Nucleus accumbens (tissue), 56 donors: ENCODE measurements at places on chromosomes 11 and 22.

GRCh38 chr11:134288486-134288885 lies 12.3 kb downstream of the GLB1L3 start:
- DNase-seq = no peak

DNA sequence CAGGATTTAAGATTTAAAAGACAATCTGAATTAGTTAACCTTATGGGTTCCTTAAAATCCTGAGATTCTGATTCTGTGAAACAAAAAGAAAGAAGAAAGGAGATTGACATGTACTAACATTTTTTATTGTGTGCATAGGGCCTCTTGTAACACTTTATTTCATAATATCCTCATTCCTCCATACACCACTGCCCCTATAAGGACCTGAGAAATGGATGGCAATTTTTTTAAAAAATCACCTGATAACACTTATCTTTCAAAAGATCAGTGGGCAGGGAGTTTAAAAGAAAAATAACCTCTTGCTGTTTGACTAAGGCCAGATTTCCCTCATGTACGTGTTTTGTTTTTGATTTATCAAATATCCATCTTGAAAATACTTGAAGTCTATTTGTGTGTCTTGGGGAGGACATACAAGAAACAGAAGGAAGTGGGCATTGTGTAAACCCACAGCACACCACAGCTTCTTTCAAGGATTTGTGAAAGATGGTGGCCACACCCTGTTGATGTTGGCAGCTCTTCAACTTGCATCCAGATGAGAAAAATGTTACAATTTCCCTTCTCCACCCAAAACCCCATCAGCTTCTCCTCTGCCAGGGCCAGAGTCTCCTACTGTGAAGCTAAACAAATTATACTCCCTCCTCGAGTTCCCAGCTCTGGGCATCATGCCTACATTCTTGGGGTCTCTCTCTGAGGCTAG lies 35.0 kb upstream of the MPEG1 start:
- no peak for DNase-seq

DNA sequence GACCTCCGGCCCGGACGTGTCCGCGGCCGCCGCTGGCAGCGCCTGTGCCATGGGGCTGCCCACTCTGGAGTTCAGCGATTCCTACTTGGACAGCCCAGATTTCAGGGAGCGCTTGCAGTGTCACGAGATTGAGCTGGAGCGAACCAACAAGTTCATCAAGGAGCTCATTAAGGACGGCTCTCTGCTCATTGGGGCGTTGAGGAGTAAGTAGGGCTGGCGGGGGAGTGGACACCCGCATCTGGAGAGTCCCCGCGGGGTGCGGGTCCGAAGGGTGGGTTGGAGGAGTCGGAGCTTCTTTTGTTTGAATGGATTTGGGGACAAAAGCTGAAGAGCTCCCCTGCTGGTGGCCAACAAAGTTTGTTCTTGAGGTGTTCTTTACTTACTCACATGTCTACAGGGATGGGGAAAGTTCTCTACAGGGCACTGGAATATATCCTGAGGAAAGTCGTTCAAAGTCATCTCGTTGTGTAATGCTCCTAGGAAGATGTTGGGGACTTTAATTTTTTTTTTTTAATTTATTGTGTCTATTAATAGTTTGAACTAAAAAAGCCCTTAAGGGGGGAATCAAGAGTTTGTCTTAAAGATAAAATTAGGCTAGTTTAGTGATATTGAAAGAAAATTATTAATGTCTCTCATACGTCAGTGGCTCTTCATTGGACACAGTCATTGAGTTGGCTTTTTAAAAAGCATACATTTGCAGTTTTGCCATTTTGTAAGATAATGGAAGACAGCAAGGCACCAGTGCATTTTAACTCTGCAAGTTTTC lies 725 bp downstream of the ARHGAP42 start:
- DNase-seq = peak; percentile 36

GRCh38 chr11:109192864-109193263 lies 229.1 kb upstream of the C11orf87 start:
- no peak for DNase-seq

DNA sequence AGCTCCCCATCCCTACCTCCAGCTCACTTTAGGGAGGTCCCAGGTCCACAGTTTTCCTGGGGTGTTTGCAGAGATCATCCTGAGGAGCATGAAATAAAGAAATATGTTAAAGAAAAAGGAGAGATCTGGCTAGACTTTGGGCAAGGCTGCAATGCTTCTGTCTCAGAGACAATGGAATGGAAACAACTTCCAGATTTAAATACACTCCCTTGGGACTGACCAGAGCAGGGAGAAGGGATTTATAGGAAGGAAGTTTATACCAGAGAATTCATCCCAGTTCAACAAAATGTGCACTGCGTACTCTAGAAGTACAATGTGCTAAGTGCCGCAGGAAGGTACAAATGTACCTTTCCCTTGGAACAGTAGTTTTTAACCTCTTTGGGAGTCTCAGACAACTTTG lies 40.4 kb downstream of the ETS1 start:
- no peak for DNase-seq

- DNase-seq = no peak
Observed at GRCh38 chr11:65537620-65538231, 12.8 kb downstream of the SCYL1 start.

GRCh38 chr11:73969091-73969490 lies 13.6 kb downstream of the UCP2 start:
- DNase-seq = no peak

DNA sequence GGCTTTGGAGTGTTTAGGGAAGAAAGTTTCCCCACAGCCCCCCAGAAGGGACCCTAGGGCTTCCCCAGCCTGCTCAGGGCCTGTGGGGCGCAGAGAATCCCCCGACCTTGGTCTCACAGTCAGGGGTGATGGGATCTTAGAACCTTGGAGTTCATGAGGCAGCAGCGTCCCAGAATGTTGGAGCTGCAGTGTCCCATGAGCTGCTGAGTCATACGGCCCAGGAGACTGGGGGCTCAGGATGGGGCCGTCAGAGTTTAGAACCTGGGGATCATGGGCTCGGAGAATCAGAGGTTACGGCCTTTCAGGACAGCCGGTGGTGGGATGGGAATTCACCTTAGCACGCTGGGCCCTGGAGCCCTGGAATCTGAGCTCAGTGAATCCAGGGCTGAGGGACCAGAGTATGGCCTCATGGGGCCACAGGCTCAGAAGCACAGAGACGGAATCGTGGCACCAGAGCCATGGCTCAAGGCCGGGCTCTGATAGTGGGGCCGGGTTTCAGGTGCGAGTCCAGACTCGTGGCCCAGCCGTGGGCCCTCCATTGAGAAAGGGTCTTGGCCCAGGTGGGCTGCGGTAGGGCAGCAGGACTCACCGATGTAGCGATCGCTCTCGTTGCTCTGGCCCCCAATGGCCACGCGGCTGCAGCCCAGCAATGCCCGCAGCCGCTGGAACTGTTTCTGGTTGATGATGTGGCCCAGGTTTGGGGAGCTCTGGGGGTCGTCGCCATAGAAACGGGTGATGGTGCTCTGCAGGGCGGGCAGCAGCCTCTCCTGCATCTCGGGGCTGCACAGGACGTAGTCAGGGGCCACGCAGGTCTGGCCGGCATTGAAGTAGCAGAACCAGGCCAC lies 9.5 kb downstream of the ALDH3B2 start:
- no peak for DNase-seq

DNA sequence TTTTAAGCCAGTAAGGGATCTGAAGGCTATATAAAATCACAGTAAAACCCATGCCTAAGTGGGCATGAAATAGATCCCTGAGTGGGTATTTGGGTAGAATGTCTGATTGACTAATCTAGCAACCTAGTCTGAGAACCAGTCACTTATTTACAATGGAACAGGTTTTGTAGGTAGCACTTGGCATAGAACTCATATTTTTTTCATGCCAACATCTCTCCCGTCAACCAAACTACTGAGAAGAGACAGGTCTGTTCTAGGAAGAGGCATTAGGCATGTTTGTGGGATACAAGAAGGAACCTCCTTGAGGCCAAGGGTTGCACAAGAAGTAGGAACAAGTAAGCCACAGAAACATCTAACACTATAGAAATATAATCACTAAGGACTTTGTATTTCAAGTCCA lies 840.4 kb upstream of the TENM4 start:
- DNase-seq = no peak

DNA sequence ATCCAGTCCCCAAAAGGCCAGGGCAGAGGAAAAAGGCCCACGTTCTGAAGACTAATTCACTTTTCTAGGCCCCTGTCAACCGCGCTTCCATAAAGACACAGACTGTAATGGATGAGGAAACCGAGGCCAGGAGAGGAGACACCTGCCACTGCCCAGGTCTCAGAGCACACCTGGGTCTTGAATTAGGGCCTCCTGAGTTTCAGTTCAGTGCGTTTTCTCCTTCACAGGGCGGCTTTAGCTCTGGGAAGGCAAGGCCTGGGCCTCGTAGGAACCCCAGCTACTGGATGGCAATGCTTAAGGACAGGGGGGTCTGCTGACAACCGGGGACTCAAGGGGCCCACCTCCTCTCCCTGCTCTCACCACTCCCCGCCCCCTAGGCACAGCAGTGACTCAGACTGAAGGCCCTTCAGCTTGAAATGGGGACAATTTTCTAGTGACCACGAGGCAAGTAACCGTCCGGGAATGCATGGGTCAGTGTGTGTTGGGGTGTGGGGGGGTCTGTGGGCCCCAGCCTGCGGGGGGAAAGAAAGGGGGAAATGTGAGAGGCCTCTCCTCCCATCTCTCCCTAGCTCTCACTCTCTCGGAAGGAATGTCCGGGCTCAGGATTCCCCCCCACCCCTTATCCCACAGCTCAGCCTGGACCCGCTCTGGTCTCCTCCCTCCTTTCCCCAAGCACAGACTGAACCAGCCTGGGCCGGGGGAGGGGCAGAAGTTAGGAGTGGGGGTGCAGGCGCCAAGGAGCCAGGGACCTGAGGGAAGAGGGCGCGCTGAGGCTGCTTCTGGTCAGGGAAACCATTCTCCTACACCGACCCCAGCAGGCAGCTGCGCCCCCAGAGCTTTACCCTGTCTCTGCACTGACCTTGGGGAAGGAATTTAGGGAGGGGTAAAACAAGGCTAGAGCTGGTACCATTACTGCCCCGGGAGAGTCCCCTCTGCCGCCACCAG lies 17.2 kb downstream of the CREB3L1 start:
- DNase-seq = no peak

DNA sequence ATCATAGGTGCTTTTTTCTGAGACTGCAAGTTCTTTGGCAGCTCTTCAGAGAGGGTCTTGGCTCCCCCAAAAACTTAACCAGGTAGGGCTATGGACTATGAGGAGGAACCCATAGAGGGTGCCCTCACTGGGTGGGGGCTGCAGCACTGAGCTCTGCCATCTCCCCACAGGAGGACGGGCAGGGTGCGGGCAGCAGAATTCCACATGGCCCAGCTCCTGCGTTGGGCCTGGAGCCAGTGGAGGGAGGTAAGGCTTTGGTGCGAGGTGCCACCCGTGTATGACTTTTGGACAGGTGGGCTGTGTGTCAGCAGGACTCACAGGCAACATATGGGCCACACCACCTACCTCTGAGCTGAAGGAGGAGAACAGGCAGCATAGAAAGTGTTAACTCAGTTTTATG lies 58.4 kb downstream of the PISD start:
- DNase-seq = no peak

DNA sequence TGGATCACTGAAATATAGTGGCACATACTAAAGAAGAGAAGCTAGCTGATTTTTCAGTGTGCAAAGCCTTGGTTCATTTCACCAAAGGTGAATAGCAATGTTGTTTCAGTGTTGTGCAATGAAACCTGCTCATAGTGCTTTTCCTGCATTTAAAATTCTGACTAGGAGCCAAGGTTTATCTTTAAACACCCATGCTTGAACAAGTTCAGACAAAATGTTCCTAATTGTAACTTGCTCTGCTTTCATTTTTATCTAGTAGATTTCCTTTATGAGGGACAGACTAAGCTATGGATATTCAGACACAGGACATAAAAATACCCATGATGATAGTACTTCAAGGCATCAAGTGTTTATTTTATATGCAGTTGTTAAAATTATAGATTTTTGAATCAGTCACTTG lies 47.7 kb downstream of the BBOX1 start:
- no peak for DNase-seq

- no peak for DNase-seq
Observed at GRCh38 chr22:44448271-44448830, 49.7 kb downstream of the RTL6 start.

- no peak for DNase-seq
Observed at GRCh38 chr11:114298710-114299109, 2.5 kb downstream of the NNMT start.

- DNase-seq = no peak
Observed at GRCh38 chr22:36383110-36383581, 4.6 kb downstream of the MYH9 start.

DNA sequence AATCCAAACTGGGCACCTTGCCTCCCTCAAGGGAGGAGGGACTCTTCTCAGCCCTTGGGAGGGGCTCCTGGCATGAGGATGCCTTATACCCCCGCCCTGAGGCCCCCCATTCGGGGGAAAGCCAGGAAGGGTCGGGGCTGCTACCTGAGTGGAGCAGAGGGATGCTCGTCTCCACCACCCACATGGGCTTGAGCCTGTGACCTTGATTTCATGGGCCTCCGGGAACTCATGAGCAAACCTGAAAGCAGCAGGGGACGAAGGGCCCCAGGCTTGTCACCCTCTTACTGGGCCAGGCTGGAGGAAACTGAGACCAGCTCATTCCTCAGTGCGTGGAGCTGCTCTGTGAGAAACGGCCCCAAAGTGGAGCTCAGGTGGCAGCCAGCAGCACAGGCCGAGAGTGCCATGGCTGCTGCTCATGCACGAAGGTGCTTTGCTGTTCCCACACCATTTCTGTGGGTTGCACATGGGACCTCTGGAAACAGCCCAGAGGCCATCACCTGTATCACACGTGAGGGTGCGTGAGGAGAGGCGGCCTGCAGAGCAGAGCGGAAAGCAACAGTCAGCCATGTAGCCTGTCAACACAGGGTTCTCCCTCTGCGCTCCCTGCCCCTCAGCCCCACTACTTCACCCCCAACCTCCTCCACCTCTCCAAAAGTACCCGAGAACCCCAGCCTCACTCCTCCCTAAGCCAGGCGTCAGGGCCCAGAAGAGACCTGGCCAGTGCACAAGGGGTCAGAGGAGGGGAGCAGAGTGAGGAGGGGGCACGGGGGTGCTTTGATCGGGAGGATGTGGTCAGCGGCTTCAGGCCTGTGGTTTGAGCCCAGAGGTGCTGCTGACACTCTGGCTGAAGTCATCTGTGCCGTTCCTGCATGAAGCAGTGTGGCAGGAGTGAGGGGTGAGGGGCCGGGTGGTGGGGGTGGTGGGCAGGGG lies 14.1 kb upstream of the IL2RB start:
- DNase-seq = no peak

DNA sequence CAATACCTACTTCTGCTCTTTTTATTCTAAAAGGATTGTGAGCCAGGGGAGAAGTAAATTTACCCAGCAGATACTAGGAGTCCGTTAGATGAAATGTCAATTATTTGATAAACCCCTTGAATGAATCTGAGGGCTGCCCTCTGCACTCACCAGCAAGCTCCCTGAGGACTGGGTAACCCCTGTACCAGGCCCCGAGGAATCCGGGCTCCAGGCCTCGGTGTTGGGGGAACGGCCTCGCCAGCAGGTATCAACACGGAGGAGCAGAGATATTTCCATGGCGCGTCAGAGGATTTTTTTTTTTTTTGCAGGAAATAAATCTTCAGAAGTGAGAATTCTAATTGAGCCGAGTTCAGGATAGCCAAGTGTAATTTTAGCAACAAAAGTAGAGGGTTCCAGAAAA lies 1408.8 kb downstream of the BRD1 start:
- no peak for DNase-seq
